ENCODE measurements at places on chromosomes 6 and 20.
A peak's percentile ranks its signal among the peaks of the same experiment; 100 is the strongest.

DNA sequence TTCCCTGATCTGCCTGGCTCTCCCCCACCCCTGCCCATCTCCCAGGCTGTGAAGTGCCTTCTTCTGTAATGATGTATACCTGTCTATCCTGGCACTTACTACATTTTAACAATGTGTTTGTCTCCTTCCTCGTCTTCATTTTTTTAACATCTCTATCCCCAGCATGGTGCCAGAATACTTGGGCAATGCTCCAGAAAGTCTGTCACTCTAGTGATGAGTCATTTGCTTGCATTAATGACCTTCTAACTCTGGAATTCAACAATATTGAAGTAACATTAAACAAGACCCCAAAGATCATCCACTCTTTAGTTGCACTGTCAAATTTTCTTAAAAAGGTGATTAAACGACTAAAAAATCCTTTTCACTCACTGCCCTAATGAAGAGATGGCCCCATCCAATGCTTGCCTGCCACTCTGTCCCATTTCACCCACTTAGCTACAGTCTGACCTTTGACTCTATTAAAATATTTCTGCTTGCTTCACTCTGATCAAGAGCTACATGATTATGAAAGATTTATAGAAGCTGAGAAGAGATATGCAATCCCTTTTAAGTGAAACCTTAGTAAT lies 7.7 kb upstream of the KLHL31 start:
- peak; percentile 75 for DNase-seq

GRCh38 chr6:170037541-170038250 lies 253.2 kb downstream of the DLL1 start:
- DNase-seq = no peak

GRCh38 chr20:56788041-56788670 lies 159.1 kb downstream of the TFAP2C start:
- DNase-seq = peak; percentile 62

DNA sequence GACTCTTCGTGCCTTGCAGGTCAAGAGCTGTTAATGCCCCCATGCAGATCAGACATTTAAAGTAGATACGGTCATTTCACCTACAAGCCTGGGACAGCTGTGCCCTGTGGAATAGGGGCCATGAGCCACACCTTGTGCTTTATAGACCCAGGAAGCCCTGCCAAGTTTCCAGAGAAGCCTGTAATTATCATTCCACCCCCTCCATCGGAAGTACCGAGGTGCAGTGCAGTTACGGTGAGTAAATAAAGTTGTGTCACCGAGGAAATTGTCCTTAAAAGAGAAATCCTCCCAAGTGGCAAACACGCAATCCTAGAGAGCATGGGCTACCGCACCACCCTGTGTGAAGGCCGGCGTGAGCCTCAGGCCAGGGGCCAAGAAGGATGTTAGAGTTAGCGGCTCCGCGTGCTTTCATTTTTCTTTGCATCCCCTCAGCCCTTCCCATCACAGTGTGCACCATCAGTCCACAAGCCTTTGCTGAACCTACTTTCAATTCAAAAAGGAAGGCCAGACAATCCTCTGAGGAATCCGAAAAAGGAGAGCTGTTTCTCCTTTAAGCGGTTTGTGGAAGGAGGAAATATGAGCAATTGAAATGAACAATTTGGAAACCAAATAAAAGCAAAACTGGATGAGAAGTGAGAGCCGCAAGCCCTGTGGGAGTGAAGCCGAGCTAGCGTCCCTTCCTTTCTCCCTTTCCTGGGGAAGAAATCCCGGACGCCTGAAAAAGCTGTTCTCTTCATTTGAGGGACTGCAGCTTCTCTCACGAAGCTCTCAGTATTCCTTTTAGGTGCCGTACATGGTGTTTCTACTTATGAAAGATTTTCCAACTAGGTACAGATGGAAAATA lies 183.3 kb upstream of the PDE10A start:
- no peak for DNase-seq

GRCh38 chr20:29318871-29319461 lies 1938.5 kb upstream of the DEFB115 start:
- no peak for DNase-seq

DNA sequence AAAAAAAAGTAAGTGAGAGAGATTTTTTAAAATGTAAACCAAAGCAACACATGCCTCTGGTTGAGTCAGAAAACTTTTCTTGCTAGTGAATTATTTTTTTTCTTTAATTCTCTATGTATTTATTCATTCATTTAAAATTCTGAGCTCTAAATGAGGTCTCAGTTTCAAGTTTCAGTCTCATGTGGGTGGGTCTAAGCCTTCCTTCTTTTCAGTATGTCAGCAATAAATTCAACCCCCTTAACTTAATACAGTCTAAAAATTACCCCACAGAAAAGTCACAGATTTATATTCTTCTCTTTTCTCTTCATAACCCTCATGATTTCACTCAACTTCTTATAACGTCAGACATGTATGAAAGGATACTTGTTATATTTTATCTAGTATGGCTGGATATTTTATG lies 663.3 kb upstream of the PTCHD4 start:
- DNase-seq = no peak

GRCh38 chr6:37727996-37728395 lies 30.3 kb upstream of the MDGA1 start:
- no peak for DNase-seq

- no peak for DNase-seq
Measured at GRCh38 chr6:85010865-85011264, 246.5 kb upstream of the TBX18 start.

GRCh38 chr6:111439171-111439570 lies 43.8 kb downstream of the REV3L start:
- no peak for DNase-seq

DNA sequence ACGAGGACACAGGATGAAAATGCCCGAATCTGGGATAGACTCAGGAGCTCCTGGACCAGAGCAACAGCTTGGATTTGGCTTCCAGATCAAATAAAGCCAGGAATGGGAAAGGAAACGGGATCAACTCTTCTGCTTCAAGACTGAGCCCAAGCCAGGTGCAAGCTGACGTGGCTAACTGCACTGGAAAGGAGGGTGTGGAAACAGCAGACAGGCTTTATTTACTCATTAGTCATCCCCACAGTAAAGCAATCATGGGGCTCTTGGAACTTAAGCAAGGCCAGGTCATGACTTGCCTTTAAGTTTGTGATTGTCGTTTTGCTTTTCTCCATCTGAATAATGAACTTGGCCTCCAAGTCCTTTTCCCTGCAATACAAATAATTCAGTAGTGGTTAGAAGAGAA lies 45.2 kb downstream of the KIF16B start:
- peak; percentile 51 for DNase-seq

- DNase-seq = no peak
Measured at GRCh38 chr6:52503323-52503747, 73.5 kb downstream of the TRAM2 start.

DNA sequence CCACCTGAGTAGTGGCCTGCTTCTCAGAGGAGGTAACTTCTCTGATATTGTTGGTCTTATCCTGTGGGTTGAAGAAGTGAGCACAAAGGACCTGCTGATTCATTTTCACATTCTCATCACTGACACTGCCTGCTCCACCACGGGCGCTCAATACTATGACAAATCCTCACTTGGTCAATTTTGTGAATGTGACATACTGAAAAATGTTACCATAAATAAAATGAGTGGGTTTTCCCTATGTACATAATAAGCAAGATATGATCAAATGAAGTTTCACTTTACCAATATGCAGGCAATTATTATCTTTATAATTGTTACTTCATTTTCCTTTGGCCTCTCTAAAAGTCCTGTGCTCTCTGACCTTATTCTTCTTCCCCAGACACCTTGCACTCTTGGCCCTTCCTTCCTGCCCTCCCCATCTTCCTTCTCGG lies 71.5 kb upstream of the RIPOR2 start:
- DNase-seq = no peak

- no peak for DNase-seq
Measured at GRCh38 chr6:87572883-87573282, 16.9 kb downstream of the RARS2 start.

DNA sequence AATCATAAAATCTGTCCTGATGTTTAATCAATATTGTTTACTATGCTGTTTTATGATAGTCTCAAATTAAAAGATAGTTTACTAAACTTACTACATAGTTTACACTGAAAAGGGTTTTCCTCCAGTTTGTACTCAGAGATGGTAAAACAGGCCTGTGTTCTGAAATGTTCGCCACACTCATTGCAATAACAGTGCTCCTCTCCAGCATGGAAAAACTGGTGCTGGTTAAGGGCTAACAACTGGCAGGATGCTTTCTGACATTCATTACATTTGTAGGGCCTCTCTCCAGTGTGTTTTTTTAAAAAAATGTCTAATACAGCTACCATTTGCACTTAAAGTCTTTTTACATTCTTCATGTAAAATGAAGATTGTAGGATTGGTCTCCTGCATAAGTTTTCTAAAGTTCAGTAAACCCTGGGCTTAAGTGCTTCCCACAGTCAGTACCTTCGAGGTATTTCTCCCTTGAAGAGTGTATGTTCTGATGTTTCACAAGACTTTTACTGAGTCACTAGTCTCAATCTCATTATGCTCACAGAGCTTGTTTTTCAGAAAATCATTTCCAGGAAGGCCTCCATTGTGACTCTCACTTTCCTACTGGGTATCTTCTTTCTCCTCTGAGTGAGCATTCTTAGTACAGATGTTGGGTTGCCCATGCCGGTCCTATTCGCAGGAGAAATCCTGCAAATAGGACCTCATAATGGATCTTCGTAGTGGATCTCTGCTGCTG lies 8.7 kb upstream of the ZSCAN12 start:
- DNase-seq = no peak

GRCh38 chr6:14635195-14635594 lies 517.6 kb downstream of the CD83 start:
- DNase-seq = no peak

DNA sequence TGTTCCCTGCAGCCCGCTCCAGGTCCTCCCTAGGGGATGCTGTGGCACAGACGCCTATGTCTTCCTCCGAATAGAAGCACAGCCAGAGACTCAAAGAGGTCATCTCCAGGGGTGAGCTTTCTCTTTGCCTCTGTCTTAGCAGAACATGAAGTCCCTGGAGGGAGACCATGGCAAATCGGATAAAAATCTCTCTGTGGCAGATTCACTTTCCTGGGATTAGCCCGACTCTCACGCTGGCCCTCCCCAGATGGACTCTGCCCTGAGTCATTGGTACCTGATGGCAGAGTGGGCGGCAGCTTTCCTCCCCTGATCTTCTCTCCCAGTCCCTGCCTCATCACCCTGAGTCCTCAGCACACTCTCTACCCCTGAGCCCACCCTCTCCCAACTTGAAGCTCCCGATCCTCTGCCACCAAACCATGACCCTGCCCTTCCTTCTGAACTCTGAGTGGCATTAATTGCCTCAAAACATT lies 58.0 kb upstream of the CCDC167 start:
- DNase-seq = no peak

DNA sequence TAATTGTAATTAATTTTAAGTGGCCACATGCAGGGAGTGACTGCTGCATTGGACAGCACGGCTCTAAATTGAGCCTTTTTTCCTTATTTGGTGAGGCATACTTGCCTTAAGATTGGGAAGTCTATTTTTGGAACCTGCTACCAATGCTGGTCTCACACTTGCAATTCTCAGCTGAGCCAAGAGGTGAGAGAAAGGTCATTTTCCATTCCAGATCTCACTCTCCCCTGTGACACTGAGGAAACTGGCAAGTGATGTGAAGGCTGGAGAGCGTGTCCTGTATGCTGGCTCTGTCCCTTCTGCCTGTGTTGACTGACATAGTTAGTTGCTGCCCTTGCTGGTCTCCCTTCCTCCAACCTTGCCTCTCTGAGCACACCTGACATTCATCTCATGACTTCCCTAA lies 735 bp upstream of the MOG start:
- no peak for DNase-seq

DNA sequence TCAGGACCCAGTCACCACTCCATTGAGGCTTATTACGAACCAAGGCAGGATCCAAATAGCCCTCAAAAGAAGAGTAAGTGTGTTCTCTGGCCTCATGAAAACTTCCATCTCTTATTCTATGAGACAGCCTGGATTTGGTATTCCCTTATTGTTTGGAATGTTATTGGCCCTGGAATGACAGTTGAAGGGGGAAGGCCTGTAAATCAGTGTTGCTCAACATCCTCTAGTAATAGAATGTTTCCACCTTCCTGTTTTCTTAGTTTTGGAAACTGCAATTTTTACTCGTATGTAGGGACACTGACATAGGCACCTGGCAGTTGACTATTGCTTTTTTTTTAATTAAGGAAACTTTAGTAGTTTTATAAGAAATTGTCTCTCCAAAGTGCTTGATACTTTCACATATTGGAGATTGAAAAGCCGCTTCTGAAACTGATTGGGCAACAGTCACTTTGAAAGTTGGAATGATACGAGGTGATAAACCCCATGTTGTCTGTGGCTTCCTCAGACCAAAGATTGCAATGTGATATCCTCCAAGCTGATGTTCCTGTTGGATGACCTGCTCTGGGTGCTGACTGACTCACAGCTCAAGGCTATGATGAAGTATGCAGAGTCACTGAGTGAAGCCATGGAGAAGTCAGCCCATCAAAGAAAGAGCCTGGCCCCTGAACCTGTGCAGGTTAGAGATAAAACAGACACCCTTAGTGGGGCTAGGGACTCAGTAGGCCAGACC lies 43.1 kb downstream of the BLTP3A start:
- peak; percentile 11 for DNase-seq

GRCh38 chr20:45935416-45936046 lies 1.0 kb downstream of the PCIF1 start:
- peak; percentile 79 for DNase-seq

DNA sequence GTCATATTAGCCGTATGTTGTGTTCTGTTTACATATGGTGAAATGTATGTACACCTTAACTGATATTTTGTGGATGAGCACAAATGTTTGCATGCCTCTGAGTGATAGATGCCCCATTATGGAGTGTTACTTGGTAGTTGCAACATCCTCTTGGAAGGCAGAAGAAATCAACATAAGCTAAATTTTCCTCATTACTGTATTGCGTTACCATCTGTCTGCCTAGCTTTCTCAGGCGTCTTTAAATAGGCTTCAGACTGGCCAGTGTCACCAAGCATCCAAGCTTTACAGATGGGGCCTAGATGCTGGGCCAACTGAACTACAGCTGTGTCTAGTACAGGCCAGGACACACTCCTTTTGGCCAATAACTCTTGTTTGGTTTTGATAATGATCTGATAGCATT lies 250.6 kb downstream of the SAMD5 start:
- no peak for DNase-seq

DNA sequence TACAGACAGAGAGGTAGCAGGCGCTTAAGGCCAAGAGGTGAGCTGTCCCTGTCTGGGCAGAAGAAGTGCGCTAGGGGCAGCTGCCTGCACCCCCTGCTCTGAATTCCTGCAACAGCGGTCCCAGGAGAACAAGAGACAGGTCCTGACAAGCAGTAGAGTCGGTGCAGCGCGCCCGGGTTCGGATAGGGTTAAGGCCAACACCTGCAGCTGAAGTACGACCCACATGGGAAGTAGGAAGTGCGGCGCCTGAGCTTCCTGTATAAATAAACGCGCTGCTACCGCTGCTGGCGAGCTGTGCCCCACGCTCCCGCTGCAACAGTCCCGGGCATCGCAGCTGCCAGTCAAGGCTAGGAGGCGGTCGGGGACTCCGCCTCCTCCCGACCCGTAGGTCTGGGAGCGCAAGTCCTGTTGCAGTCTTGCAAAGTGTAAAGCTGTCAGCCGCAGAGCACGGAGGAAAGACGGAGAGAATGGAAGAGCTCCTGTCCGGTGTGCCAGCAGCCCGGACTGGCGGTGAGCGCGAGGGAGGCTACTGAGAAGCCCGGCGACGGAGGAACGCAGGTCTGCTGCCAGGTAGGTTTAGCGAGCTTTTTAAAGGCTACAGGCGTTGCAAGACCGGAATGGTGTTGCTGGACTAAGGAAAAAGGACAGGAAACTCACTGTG lies at the start of gene RNF144B:
RNF144B (plus strand) TSS at position 290 of the 661 bp plus-strand sequence. CDS start 12,185 bp downstream, outside the sequence.
- DNase-seq = peak; percentile 80

GRCh38 chr20:40960521-40960956 lies 68.1 kb upstream of the TOP1 start:
- DNase-seq = no peak

- no peak for DNase-seq
Measured at GRCh38 chr6:6883011-6883410, 224.8 kb upstream of the RREB1 start.

Measured in RKO (cell line).